AML-193 (cell line): ENCODE measurements at places on chromosomes 11 and 22.

- no peak for DNase-seq
Observed at GRCh38 chr11:101397979-101398378, 185.8 kb downstream of the TRPC6 start.

GRCh38 chr22:27804470-27805297 lies 3.1 kb upstream of the MN1 start:
- peak; percentile 15 for DNase-seq

- DNase-seq, result no peak
Observed at GRCh38 chr11:17531071-17531600, 13.1 kb downstream of the USH1C start.

GRCh38 chr22:17434856-17435255 lies 65.6 kb downstream of the CECR2 start:
- DNase-seq, result no peak

DNA sequence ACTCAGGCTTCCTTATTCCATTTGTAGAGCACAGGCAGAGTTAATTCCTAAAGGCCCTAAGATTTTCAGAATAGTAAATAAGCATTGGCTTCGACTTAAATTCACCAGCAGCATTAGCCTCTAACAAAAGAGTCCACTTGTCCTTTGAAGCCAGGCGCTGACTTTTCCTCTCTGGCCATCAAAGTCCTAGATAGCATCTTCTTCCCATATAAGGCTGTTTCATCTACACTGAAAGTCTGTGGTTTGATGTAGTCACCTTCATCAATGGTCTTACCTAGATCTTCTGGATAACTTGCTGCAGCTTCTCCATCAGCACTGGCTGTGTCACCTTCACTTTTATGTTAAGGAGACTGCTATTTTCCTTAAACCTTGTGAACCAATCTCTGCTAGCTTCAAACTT lies 118.3 kb upstream of the SOX6 start:
- no peak for DNase-seq

- DNase-seq, result peak; percentile 47
Observed at GRCh38 chr11:126284829-126285228, 1.9 kb downstream of the TIRAP start.

GRCh38 chr22:45673482-45674175 lies 2.0 kb downstream of the ATXN10 start:
- DNase-seq, result peak; percentile 78
